ENCODE measurements at places on chromosomes 1 and 21. TPM values are rescaled to one million over a fixed set of nuclear protein-coding genes. Genes with fewer than 3 reads are reported as not detected.
A peak's percentile ranks its signal among the peaks of the same experiment; 100 is the strongest.

GRCh38 chr1:70719154-70719553, 308.1 kb downstream of the CTH start:
- H3K36me3 ChIP-seq = no peaks in the 10 kb centered on the region
- no peak overlapping the region for H3K4me3 ChIP-seq
- H3K27me3 ChIP-seq = no peaks in the 10 kb centered on the region
- DNase-seq = no peak
- H3K4me1 ChIP-seq = peaks cover 13% of the 10 kb centered on the region

DNA sequence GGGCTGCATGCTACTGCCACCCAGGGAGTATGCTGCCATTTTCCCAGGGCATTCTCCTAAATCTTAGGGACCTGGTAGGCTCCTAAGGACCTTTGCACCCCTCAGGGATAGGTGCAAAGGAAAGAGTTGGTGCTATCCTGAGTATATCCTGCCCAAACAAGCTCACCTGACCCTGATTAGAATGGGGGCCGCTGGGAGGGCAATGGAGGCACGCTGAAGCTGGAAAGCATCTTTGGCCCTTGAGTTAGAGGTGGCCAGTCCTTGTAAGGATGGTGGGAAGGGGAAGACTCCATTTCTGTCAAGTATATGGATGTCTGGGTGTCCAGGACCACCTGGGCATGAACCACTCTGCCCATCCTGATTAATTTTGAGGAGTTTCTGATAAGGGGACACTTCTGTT, 48.9 kb upstream of the A3GALT2 start:
- no peak for DNase-seq
- peaks cover 32% of the 10 kb centered on the region for H3K4me1 ChIP-seq
- H3K4me3 ChIP-seq = no peak overlapping the region
- H3K27me3 ChIP-seq = no peaks in the 10 kb centered on the region
- peaks cover 16% of the 10 kb centered on the region for H3K36me3 ChIP-seq

DNA sequence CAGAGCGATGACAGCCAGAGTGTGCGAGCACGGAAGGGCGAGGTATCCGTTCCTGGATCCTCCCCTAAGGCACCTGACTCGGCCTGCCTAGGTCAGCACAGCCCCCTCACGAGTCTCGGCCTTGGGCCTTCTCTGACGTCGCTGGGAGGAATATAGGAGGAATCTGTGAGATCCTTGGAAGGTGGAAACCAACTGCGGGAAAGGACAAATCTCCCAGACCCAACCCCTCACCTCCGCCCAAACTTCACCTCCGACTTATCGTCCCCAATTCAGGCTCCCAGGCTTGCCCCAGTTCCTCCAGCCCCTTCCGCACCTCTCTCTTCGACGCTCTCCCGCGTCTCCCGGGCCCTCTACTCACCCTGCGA, 494 bp downstream of the APH1A start:
- peak overlapping the region; percentile 91 for H3K27ac ChIP-seq
- no peaks in the 10 kb centered on the region for H3K27me3 ChIP-seq
- H3K4me1 ChIP-seq = peaks cover 36% of the 10 kb centered on the region
- H3K4me3 ChIP-seq = peak overlapping the region; percentile 89
- peaks cover 26% of the 10 kb centered on the region for H3K36me3 ChIP-seq

- H3K4me3 ChIP-seq = no peak overlapping the region
- no peaks in the 10 kb centered on the region for H3K27me3 ChIP-seq
- peaks cover 25% of the 10 kb centered on the region for H3K4me1 ChIP-seq
- H3K27ac ChIP-seq = no peak overlapping the region
- DNase-seq = no peak
These were observed 4.4 kb downstream of the ACBD3 start for GRCh38 chr1:226181996-226182714.

GRCh38 chr1:15343729-15344128, 66.0 kb upstream of the EFHD2 start:
- H3K36me3 ChIP-seq = no peaks in the 10 kb centered on the region
- no peaks in the 10 kb centered on the region for H3K27me3 ChIP-seq
- peak overlapping the region; percentile 56 for H3K4me3 ChIP-seq
- H3K4me1 ChIP-seq = peaks cover 27% of the 10 kb centered on the region
- no peak overlapping the region for H3K27ac ChIP-seq
- peak; percentile 52 for DNase-seq

DNA sequence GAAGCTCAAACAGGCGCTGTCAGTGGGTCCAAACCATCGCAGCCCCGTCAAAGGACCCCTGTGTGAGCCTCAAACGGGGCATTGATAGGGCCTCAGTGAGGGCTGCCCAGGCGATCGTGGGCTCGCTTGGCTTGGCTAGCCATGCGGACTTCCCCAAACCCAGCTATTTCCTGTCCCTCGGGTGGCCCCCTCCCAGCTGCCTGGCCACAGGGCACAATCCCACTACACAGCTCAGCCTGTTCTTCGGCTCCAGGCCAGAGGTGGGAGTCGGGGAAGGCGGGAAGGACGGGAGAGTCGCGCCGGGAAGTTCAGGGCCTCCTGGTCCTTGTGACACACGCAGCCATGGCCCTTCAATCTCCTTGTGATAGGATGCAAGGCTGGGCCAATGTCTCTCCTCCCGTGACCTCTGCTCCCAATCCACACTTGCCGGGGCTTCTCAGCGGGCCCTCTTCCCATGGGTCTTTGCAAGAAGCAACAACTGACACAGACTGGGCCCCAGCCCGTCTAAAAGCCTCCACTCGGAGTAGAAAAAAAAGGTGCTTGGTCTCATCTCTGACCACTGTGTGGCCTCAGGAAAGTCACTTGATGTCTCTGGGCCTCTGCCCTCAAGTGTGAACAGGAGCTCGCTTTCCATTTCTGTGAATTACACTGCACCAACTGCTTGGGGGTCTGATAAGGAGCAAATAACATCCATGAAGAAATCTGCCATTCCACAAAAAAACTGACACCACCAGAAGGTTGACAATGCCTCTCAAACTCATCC, 7.1 kb upstream of the MATN1 start:
- no peak overlapping the region for H3K27ac ChIP-seq
- H3K27me3 ChIP-seq = no peaks in the 10 kb centered on the region
- no peaks in the 10 kb centered on the region for H3K4me1 ChIP-seq

- no peaks in the 10 kb centered on the region for H3K27me3 ChIP-seq
- H3K4me3 ChIP-seq = no peak overlapping the region
- no peak for DNase-seq
- no peak overlapping the region for H3K27ac ChIP-seq
These were observed 75.8 kb downstream of the FOXJ3 start for GRCh38 chr1:42259059-42259738.

GRCh38 chr1:156012051-156012817, 8.5 kb downstream of the SSR2 start:
- H3K36me3 ChIP-seq = peaks cover 64% of the 10 kb centered on the region
- no peak for DNase-seq
- no peak overlapping the region for H3K4me3 ChIP-seq
- no peaks in the 10 kb centered on the region for H3K27me3 ChIP-seq
- H3K27ac ChIP-seq = no peak overlapping the region
- no peaks in the 10 kb centered on the region for H3K4me1 ChIP-seq

- H3K27ac ChIP-seq = no peak overlapping the region
- no peaks in the 10 kb centered on the region for H3K27me3 ChIP-seq
- no peak for DNase-seq
These were observed 179.8 kb downstream of the DYRK1A start for GRCh38 chr21:37546299-37546908.

GRCh38 chr1:224828691-224829090, 100.8 kb upstream of the DNAH14 start:
- no peaks in the 10 kb centered on the region for H3K27me3 ChIP-seq
- no peaks in the 10 kb centered on the region for H3K4me1 ChIP-seq
- H3K36me3 ChIP-seq = no peaks in the 10 kb centered on the region
- no peak overlapping the region for H3K4me3 ChIP-seq
- H3K27ac ChIP-seq = no peak overlapping the region

DNA sequence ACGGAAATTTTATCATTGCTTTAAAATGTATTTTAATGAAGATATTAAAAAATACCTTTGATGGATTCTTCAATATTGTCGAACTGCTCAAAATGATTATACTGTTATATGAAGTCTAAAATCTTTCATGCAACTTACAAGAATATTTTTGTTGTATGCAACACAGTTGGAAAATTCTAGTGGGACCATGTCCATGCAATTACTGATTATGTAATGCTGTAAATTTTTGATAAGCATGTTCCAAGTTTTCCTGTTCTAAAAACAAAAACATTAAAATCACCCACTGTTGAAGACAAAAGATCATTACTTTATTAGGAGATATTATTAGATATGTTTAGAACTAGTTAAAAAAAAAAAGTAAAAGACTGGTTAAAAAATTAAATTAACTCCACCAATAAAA, 132.8 kb downstream of the NFIA start:
- no peak overlapping the region for H3K27ac ChIP-seq
- H3K4me3 ChIP-seq = no peak overlapping the region
- H3K36me3 ChIP-seq = no peaks in the 10 kb centered on the region
- no peaks in the 10 kb centered on the region for H3K27me3 ChIP-seq
- DNase-seq = no peak

DNA sequence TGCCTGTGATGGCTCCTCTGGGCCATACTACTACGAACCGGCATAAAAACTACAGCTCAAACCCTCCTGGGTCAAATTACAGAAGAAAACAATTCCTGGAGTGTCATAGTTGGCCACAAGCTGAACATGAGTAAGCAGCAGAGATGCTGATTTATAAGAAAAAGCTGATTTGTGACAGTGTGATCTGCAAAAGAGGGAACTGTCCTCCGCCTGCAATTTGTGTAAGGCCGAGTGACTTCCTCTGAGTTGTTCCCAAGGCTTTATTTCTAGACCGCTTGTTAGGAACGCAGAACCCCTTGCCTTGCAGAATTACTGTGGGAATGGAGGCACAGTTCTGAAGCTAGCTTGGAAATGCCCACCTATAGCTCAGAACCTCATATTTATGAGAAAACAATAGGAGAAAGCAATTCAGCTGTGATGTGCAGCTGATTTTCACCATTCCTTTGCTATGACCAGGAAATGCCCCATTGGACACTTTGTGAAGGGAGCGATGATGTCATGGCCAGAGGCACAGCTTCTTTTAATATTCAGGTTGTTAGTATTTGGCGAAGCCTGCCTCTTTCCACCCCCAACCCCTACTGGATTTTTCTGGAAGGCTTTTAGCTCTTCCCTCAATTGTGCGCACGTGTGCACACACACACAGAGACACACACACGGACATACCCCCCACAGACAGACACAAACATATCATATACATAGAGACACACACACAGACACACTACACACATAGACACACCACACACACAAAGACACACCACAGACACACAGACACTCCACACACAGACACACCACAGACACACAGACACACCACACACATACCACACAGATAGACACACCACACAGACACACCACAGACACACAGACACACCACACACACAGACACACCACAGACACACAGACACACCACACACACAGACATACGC, 47.6 kb downstream of the IER5 start:
- H3K4me1 ChIP-seq = peaks cover 55% of the 10 kb centered on the region
- H3K27ac ChIP-seq = peak overlapping the region; percentile 73
- H3K27me3 ChIP-seq = no peaks in the 10 kb centered on the region

The CFAP74 gene
- total RNA-seq = not detected

The KPRP gene
- 0.14 TPM for total RNA-seq

The NTMT2 gene
- not detected for total RNA-seq

The PRAMEF11 gene
- total RNA-seq = not detected

The NR5A2 gene
- 2.7 TPM for total RNA-seq
